ENCODE measurements at places on chromosomes 5 and 9.

- ATAC-seq = peak; percentile 74
Measured at GRCh38 chr9:93958819-93959682, 3.9 kb upstream of the BARX1 start.

- ATAC-seq = no peak
Measured at GRCh38 chr9:4102078-4102477, 197.8 kb downstream of the GLIS3 start.

GRCh38 chr5:33400675-33401074 is 40.1 kb upstream of the TARS1 start:
- no peak for ATAC-seq

DNA sequence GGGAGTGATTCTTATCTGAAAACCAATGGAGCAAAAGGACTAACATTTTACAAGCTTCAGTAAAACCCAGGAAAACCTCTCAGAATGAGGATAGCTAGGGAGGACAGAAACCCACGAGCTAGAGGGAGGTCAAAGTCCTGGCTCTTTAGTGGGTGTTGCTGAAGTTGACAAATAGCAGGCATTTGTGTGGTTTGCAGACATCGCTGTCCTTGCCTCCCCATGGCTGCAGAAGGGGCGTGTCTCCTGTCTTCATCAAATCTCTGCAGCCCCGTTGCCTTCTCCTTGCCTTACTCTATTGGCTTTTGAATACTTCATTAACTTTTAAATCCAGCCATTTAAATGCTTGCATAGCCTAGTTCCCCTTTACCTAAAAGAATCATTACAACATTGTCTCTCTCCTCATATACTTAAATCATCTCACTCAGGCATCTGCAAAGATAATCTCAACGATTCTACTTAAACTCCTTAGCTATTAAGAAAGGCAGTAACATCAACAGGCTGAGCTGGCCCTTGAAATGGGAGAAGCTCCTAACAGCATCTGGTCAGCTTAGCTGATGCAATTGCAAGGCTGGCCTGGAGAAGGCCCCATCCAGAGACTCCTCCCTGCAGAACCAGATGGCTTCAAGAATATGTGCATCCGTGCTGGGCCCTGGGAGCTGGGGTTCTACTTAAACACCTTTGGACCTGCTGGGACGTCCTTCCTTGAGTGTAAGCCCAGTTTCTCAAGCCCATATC is 152.8 kb upstream of the TAS2R1 start:
- ATAC-seq = no peak

GRCh38 chr9:76964612-76965011 is 54.8 kb upstream of the FOXB2 start:
- no peak for ATAC-seq

- no peak for ATAC-seq
Measured at GRCh38 chr5:39638813-39639212, 214.0 kb upstream of the DAB2 start.

DNA sequence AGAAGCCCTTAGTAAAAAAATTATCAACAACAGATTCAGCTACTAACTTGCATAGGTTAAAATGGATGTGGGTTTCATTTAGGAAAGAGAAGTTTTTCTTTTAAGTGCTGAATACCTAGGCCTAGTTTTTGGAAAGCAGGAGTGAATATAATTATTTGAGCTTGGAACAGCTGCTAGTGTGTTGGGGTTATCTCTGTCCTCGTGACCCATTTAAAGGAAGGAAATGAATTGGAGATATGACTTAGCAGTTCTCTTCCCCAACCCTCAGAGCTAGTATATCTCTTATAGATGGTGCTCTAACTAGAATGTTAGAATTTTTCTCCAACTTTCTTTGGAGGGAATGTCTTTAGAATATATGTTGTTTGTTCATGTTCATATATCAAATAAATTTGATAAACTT is 38.6 kb downstream of the ZNF366 start:
- ATAC-seq = no peak

- no peak for ATAC-seq
Measured at GRCh38 chr9:106675780-106676179, 187.2 kb upstream of the ZNF462 start.

Measured in stimulated activated memory B cell treated with anti-CD40 and anti-IgM and Interleukin-4, amounts not matched to agents 10 μg/mL and 1 μg/mL and 100 μg/mL, for 72 hours (primary cell).